Sigmoid colon (tissue), 7 donors: ENCODE measurements at places on chromosomes 3 and 15. TPM values are rescaled to one million over a fixed set of nuclear protein-coding genes. Genes with fewer than 3 reads are reported as not detected.

Gene ROPN1
- 1.2 TPM for polyA plus RNA-seq

Gene ITPKA
- 28.4 TPM for polyA plus RNA-seq

Gene LOXL1
- 3.0 TPM for polyA plus RNA-seq

Gene TTLL13
- polyA plus RNA-seq: 0.25 TPM

Gene PTH1R
- polyA plus RNA-seq: 1.2 TPM

Gene EPHA3
- not detected for polyA plus RNA-seq

Gene FOXB1
- polyA plus RNA-seq: not detected

Gene CD200
- polyA plus RNA-seq: 9.6 TPM

Gene SCN5A
- under 0.01 TPM for polyA plus RNA-seq

Gene SLC35A5
- polyA plus RNA-seq: 7.2 TPM

Gene FBXO40
- polyA plus RNA-seq: not detected

Gene IFT122
- polyA plus RNA-seq: 4.2 TPM

Gene CERS3
- not detected for polyA plus RNA-seq

Gene ISLR
- 16.3 TPM for polyA plus RNA-seq

Gene CYP8B1
- not detected for polyA plus RNA-seq

Gene VPS39
- 22.0 TPM for polyA plus RNA-seq

Gene RAD51
- 4.2 TPM for polyA plus RNA-seq
